ENCODE measurements at places on chromosomes 16 and 17.

DNA sequence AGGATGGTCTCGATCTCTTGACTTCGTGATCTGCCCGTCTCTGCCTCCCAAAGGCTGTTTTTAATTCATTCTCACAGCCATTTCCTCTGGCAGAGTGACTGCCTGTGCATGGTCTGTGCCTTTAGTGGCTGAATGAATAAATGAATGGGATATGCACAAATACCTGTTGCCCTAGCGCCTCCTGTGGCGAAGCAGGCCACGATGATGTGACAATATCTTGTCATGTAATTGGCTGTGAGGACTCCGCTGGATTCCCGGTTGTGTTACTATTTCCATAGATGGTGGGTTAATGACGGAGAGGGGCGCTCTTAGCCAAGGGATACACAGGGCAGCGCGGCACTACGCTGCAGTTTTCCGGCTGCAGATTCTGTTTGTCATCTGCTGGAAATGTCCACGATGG, 26.8 kb upstream of the ENDOV start:
- DNase-seq, result no peak

GRCh38 chr17:48055531-48056245, 7.5 kb downstream of the NFE2L1 start:
- no peak for DNase-seq

DNA sequence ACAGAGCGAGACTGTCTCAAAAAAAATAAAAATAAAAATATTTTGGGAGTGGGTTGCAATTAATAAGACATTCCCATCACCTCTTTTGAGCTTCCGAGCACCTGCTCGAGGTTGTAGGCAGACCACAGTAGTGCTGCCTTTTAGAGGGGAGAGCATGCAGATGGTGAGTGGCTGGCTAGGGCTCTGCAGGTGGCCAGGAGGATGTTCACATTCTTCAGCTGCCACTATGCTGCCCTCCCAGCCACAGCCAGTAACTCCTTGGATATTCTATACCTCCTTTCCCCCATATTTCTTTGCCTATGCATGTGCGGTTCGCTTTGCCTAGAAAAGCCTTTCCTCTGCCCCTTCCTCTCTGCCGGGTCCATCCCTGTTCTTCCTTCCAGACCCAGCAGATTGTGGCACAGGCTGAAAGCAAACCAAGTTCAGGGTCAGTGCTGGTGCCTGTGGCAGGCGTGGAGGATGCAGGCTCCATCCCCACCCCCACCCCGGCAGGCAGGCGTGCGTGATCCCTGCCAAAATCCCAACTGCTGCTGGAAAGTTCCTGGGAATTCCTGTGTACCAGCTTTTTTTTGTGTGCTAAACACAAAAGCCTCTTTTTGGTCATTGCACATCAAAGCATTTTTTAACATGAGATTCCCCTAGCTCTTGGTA, 33.8 kb upstream of the CMIP start:
- DNase-seq, result no peak

DNA sequence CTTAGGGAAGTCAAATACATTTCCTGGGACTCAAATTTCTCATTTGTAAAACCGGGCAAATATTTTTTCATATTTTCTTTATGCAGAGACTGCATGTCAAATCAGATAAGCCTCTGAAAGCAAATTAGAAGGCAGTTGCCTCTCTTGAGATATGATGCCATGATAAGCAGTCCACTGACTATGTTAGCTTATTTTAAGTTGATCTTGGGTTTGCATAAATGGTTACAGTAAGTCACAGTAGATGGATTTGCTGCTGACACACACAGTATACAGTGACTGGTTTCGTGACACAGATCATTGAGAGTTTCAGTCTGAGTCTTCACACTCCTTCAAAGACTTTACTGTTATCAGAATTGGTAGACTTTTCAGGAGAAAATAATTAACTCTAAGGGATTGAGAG, 927.6 kb upstream of the CDH8 start:
- DNase-seq, result no peak

GRCh38 chr17:78798695-78799559, 16.9 kb upstream of the CYTH1 start:
- DNase-seq, result no peak

DNA sequence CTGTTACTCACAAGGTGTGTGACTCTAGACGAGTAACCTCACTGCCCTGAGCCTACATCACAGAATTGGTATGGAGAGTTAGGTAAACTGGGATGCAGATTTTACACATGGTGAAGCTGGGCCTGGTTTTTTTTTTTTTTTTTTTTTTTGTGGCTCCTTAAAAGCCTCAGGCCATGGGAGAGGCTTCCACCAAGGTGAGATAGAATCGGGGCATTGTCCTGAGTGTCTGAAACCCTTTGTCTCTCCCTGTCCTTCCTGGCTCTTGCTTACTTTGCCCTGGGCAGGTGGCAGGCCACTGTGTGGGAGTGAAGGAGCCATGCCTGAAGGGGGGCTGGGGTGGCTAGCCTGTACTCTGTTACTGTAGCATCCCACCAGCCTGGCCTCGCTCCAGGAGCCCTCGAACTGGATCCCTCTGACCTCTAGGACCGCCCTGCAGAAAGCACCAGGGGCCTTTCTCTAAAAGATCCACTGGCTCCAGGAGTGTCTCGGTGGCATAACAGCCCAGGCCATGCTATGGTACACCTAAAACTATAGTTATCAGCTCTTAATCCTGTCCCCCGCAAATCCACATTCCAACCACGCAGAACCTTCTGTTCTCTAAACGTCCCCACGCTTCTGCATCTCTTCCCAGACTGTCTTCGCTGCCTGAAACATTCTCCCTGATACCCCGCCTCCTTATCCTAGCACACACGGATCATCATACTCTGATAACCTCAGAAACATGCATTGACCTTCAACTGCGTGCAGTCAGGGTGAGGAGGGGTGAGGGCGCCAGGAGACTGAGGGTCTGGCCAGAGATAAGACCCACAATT, 1.7 kb upstream of the SLC13A2 start:
- no peak for DNase-seq

- DNase-seq, result no peak
Measured at GRCh38 chr17:43878260-43879175, 28.8 kb downstream of the MPP2 start.

GRCh38 chr17:7415784-7416183, 4.3 kb upstream of the SPEM1 start:
- DNase-seq, result no peak

DNA sequence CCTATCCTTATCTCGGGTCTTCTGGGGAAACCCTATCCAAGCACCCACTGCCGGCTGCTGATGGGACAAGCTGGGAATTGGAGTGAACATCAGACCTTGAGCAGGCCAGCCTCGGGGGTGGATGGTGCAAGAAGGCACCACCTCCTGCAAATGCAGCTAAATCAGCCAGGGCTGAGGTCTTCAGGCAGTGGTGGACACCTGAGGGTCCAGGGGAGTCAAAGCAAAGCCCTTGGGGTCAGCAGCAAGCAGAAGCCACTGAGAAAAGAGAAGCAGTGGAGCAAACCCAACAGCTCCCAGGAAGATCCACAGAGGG, 55.4 kb upstream of the ENPP7 start:
- DNase-seq, result no peak

DNA sequence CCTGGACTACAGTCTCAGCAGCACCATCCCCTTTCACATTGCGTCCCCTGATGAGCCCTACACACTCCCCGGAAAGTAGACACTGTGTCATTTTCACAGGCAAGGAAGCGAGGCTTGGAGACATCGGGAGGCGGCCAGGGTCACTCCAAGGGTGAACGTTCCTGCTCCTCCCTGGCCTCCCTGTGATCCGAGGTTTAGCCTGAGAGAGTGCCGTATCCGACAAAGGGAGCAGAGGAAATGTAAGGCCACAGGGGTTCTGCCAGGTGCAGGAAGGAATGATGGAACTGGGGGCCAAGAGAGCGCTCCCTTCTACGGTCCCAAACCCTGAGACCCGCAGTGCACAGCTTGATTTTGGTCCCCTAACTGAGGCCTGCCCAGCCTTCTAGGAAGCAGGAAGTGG, 8.0 kb upstream of the PIK3R6 start:
- DNase-seq, result no peak

- no peak for DNase-seq
Measured at GRCh38 chr17:79017546-79018369, 6.2 kb upstream of the C1QTNF1 start.

- peak; percentile 92 for DNase-seq
Measured at GRCh38 chr16:53091466-53092211, 36.8 kb downstream of the CHD9 start.

- DNase-seq, result peak; percentile 31
Measured at GRCh38 chr17:45425125-45425983, 7.3 kb downstream of the ARHGAP27 start.

- no peak for DNase-seq
Measured at GRCh38 chr16:22789281-22789945, 24.5 kb upstream of the HS3ST2 start.

GRCh38 chr16:3017794-3018506, at the start of gene CLDN6:
CLDN6 (minus strand) TSS chr16:3018183; CDS start chr16:3016021, 2,162 bp downstream.
- DNase-seq, result no peak

Data from NCI-H446 (cell line).